ENCODE measurements at places on chromosomes 13 and 19. TPM values are rescaled to one million over a fixed set of nuclear protein-coding genes. Genes with fewer than 3 reads are reported as not detected.

DNA sequence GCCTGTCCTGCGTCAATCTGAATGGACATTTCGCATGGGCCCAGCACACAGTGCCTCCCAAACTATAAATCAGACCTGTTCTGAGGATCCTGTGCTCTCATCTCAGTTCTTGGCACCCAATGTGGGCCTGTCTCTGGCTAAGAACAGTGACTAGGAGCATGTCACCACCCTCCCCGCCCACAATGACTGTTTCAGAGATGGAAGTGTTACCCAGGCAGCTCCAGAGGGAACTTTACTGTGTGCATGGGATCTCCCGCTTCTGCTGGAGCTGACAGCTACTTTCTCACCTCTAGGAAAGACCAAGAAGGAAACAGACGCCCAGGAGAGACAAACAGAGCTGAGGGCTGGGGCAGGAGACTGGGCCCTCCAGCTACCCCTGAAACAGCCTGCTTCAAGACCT lies 45.0 kb downstream of the KCTD15 start:
- no peak for DNase-seq

DNA sequence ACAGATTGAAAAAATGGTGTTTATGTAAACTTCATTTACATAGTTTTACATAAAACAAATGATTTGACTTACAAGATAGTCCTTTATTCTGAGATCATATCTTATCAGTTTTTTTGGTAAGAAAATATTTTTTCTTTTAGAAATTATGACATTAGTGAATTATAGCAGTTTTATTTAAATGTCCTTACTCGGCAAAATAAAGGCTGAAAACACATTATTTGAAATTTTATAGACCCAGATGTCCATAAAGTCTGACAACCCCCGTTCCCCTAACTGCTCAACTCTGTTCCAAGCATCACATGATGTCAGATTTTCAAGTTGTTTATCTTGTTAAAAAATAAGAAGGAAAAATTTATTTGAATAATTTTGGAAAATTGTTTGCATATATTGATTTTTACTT lies 46.7 kb upstream of the RFC3 start:
- DNase-seq = no peak

DNA sequence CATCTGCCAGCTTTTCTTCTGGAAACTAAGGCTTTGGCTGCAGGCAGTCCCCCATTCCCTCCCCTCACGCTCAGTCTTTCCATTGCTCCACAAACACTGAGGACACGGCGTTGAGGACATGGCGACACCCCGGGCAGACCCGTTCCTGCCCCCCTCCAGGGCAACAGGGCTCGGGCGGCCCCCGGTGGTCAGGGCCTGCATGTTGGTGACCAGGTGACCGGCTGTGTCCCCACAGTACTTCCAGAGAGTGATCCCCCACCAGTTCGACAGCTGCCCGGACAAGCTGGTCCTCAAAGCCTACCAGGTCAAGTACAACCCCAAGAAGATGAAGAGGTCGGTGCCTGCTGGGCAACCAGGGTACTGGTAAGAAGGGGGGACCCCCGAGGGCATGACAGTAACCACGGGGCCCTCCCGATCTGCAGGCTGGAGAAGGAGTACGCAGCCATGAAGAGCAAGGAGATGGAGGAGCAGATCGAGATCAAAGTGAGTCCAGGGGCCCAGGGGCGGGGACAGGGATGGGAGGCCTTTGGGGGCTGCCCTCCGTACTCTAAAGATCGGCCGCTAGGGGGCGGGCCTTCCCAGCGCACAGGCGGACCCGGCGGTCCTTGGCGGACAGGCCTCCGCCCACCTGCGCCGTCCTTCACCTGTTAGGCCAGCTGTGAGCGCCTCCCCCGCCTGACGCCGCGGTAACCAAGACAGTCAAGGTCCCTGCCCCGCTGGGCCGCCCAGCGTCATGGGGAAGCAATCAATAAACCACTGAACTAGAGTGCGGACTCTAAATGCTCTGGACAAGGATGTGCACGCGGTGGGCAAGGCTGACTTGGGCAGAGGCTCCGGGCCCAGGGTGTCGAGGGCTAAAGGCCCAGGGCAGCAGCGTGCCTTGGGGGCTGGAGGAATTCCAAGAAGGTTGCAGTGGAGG lies 21.1 kb downstream of the PRR36 start:
- DNase-seq = no peak

DNA sequence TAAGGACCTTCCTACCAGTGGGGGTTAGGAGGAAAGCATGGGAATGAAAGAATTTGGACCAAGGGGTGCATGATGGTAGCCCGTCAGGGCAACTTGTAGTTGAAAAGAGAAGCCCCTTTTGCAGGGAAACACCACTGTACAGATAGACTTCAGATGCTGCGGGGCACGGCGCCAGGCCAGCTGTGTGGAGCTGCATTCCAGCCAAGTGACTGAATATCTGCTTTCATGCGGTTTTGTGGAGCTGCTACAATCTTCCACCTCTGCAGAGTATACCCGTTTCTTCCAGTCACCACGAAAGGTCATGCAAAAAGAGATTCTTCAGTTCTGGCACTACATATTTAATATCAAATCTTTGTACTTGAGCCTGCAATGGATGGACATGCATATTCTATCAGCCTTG lies 104.7 kb downstream of the RGCC start:
- no peak for DNase-seq

DNA sequence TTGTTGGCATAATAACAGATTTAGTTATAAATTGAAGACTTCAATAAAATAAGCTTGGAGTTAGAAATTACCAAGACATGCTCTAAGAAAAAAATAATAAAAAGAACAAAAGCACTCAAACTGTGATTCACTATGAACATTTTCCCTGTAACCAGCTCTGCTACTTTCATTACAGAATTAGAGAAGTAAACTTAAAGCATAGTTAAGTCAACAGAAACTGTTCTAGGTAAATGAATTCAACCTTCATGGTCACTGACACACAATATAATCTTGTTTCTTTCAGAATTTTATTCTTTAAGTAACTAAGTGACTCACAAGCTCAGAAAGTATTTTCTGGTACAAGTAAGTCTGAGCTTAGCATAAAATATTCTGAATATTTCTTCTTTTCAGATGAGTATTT lies 136.3 kb downstream of the KLF5 start:
- DNase-seq = no peak

- no peak for DNase-seq
These were observed 49.7 kb upstream of the EHD2 start for GRCh38 chr19:47663435-47663910.

DNA sequence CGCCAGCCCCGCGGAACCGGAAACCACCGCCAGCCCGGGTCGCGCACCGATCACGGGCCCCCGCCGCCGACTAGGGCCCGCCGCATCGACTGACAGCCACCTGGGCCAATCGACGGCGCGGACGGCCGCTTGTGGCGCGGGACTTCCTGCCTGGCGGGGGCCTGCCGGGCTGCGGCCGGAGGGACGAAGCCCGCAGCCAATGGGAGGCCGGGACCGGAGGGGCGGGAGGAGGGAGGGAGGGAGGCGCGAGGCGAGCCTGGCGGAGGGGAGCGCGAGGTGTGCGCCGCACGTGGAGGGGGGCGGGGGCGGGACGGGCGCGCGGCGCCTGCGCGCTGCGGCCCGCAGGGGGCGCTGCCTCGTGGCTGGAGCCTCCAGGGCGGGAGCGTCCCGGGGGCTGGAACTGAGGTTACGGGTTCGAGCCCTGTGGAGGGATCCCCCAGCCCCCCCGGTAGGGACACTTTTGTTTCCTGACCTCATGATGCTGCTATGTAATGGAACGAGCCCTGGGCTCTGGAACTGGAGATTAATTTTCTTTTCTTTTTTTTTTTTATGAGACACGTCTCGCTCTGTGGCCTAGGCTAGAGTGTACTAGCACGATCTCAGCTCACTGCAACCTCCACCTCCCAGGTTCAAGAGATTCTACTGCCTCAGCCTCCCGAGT lies at the start of gene MLLT1:
TSS of gene MLLT1 (minus strand) at position 45 of the 661 bp plus-strand sequence. CDS start 191 bp downstream, outside the sequence.
- no peak for DNase-seq

GRCh38 chr19:39531834-39532232 lies 819 bp downstream of the EID2B start:
- no peak for DNase-seq

DNA sequence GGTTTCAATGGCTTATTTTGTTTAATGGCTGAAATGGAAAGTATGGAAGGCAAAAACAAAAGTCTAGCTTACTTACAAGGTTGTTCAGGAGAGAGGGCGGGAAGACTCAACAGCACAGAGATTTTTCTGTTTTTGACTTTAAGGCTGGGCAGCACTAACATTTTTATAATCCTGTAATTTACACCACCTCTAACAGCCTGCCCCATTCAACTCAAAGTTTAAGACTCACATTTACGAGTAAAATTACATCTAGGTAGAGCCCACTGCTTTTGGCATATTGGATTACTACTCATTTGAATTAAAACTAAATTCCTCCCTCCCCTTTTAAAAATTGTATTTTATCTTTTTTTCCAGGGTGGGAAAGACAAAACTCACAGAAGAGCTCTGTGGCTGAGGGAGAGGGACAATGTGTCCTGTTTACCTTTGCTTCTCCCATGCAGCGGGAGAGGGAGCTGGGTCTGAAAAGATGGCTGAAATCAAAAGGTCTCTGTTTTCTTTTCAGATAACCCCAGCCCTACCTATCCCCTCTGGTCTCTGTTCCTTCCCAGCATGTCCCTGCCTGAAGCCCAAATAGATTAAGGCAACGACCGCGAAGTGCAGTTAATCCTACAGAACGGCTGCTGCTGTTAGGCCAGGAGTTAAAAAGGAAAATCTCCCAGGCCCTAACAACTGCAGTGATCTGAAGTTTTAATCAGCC lies 6.6 kb downstream of the EFNB2 start:
- no peak for DNase-seq

DNA sequence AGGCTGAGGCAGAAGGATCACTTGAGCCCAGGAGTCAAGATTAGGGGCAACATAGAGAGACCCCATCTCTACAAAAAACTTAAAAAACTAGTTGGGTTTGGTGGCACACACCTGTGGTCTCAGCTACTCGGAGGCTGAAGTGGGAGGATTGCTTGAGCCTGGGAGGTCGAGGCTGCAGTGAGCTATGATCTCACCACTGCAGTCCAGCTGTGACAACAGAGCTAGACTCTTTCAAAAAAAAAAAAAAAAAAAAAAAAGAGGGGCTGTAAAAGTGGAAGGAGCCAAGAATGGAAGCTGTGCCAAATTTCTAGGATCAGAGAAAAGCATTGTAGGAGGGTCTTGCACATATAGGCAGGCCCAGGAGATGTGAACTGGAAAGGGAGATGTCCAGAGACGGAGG lies 9.6 kb downstream of the DNASE2 start:
- DNase-seq = no peak

GRCh38 chr13:30466358-30466714 lies 600 bp upstream of the HMGB1 start:
- DNase-seq = no peak

DNA sequence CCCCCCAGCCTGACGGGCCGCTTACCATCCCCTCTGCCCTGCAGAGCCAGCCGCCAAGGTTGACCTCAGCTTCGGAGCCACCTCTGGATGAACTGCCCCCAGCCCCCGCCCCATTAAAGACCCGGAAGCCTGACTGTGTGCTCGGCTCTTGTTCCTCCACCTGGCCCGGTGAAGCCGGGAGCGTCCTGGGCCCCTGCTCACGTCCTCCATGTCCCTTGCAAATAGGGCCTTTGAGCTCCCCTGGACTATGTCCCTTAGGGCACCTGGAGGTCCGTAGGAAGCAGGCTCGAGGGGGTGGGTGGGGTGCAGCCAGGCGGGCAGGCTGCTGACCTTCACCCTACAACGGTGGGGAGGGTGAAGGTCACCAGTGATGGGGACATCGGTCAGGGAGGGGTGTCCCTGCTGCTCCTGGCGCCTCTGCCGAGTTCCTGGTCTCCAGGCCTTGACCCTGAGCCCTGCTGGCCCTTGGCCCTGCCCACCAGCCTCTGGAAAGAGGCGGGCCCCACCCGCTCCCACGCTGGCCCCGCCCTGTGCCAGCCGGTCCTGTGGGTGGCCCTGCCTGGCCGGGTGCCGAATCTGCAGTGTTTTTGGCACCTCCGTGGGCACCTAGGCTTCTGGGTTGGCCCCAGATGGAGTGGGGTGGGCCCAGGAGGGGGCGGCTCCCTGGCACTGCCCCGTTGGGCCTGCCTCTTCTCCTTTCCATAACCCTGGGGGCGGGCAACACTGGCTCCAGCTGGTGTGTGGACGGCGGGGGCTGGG lies 3.3 kb downstream of the ATP5F1D start:
- no peak for DNase-seq

GRCh38 chr13:26929971-26930730 lies 169.6 kb upstream of the GPR12 start:
- DNase-seq = peak; percentile 43

DNA sequence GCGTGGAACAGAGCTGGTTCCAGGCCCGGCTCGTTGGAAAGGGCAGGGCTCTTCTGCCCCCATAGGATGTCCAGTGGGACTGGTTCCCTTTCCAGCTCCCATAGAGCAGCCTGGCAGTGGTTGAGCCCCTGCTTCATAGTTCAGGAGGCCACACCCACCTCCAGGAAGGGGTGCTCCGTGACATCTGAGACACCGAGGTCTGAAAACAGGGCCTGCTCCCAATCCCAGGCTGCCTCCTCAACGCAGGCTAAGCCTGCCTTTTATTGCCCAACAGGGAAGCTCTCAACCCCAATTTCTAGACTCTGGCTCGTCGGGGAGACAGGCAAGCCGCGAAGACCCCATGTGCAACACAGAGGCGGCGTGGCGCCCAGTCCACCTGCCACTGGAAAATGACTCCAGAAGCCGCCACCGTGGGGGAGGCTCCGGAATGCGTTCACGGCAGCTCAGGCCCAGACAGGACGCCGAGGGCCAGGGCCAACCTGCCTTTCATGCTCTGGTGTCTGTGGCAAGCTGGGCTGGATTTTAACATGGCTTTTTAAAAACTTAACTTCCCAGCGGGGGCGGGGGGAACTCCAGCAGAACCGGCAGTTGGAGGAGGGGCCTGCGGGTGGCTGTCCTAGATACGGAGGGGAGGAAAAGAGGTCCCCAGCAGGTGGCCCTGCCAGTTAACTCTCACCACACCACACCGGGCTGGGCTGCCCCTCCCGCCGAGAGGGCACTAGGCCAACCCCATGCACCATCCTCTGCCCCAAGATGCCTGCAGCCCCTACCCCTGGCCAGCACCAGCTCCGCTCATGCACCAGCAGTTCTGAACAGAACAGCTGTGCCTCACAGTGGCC lies 17.9 kb upstream of the TINCR start:
- no peak for DNase-seq

GRCh38 chr19:39778763-39779162 lies at the start of gene LEUTX:
TSS of gene LEUTX (plus strand) at chr19:39778854. CDS start at chr19:39778921, 67 bp downstream.
- no peak for DNase-seq

- no peak for DNase-seq
These were observed 28.5 kb downstream of the VAV1 start for GRCh38 chr19:6800991-6801484.

- no peak for DNase-seq
These were observed 33.6 kb upstream of the EPHX3 start for GRCh38 chr19:15265850-15266248.

The ZNF681 gene
- 1.7 TPM for total RNA-seq

The WDR87 gene
- total RNA-seq = not detected

The ZNF439 gene
- 5.9 TPM for total RNA-seq

The CGB8 gene
- total RNA-seq = not detected

The RABAC1 gene
- 263 TPM for total RNA-seq

The LILRA5 gene
- total RNA-seq = 2.9 TPM

The FAM98C gene
- 32.7 TPM for total RNA-seq

The SMIM44 gene
- not detected for total RNA-seq

The ZNF560 gene
- total RNA-seq = 0.49 TPM

The PSG2 gene
- not detected for total RNA-seq
